HepG2 (cell line): ENCODE measurements at places on chromosomes 2 and 18.
A peak's percentile ranks its signal among the peaks of the same experiment; 100 is the strongest.

DNA sequence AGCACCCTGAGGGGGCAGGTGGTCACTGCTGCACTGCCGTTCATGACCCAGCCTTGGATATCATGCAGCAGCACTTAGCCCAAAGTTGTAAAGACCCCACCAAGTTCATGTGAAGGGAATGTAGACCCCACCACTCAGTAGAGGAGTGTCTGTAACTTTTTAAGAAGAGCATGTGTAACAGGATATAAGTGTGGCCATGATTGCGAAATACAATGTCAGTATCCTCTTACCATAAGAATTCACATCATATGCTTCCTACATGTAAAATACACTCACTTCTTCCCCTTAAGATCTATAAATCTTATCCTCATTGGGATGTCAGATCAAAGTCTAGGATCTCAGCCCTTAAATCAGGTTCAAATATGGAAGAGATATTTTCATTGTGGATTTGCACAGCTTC lies 276.9 kb downstream of the PTPRM start:
- no peak for DNase-seq

- peak; percentile 40 for DNase-seq
These were observed 20.5 kb downstream of the SLC3A1 start for GRCh38 chr2:44295633-44296359.

GRCh38 chr2:120005834-120006521 lies 6.9 kb upstream of the EPB41L5 start:
- no peak for DNase-seq

GRCh38 chr2:121595012-121595891 lies 54.0 kb downstream of the CLASP1 start:
- DNase-seq, result no peak

GRCh38 chr2:47782381-47782670 lies 619 bp upstream of the MSH6 start:
- peak; percentile 46 for DNase-seq
